Amniotic epithelial cell (primary cell): ENCODE measurements at places on chromosomes 11 and 22.

DNA sequence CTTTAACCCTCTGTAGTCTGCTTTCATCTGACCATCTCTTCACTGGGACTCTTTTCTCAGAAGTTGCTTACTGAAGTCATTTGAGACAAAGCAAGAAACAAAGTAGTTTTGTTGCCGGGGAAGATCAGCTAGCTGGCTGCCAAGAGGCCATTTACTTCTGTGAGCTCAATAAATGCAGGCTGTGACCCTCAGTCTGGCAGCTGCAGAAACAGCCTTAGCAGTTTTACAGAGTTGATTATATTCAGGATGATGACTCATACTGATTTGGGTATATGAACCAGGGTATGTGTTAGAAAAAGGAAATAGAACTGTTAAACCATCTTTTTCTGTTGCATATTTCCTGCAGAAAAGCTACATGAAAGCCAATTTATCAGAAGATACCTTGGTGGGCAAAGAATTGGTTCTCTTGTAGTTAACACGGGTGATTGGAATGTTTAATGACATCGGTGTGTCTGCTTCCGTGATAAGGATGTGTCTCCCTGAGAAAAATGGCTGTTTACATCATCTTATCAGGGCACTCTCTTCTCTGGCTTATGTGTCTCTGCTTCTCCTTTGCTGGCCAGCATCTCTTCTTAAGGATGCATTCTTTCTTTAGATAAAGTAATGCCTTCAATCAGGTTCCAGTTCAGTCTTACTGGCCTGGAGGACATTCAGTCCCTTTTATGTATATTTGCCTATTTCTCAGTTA, 18.5 kb downstream of the FIBIN start:
- DNase-seq, result peak; percentile 45

DNA sequence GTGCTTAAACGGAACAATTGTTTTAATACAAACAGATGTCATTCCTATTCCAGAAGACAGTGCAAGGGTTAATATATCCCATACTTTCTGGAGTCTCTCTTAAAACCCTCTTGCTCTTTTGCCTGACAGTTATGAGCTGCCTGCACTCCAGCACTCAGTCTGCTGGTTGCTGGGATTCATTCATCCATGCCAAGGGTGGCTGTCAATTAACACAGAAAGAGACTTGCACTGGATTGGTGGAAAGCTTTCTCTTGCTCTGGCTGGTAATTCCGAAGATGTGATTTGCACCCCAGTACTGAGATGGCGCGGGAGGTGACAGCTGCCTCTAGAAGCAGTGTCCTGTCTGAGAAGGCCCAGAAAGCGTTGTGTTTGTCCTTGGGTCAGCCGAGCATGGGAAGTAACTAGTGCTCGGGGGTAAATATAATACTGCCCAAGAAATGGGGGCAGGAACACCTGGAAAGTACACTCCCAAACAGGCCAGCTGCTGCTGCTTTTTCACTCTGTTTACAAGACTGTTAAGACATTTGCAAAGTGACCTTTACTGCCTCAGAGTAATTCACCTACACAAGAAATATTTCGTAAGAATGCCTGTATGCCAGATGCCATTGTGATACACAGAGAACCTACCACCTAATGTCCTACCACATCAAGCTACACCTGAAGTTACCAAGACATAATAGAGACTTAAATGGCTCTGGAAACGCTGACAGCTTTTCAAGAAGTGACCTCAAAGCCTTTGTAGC, 20.5 kb downstream of the SCUBE2 start:
- DNase-seq, result no peak

- no peak for DNase-seq
Measured at GRCh38 chr22:20748082-20748481, 25.8 kb upstream of the SERPIND1 start.

DNA sequence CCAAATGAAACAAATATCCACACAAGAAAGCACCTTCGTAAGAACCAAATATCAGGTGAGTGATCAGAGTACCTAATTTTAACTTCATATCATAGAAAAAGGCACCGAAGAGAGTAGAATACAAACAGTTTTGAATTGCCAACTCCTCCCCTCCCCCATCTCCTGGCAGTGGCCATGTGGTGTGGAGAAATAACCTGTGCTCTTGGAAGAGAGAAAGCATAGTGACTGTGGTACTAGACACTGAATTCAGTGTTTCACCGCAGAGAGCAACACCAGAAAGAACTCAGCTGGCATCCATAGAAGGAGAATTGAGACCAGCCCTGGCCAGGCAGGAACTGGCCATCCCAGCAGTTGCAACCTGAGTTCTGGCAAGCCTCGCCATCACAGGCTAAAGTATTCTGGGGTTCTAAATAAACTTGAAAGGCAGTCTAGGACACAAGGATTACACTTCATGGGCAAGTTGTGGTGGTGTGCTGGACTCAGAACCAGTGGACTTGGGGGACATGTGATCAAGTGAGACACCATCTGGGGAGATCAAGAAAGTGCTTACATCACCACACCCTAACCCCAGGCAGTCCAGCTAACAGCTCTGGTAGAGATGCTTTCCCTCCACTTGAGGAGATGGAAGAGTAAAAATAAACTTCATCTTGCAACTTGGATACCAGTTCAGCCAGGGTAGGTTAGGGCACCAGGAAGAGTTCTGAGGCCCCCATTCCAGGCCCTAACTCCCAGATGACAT, 1003.2 kb downstream of the NTM start:
- no peak for DNase-seq

GRCh38 chr11:46521961-46522681, 71.7 kb downstream of the AMBRA1 start:
- peak; percentile 55 for DNase-seq

DNA sequence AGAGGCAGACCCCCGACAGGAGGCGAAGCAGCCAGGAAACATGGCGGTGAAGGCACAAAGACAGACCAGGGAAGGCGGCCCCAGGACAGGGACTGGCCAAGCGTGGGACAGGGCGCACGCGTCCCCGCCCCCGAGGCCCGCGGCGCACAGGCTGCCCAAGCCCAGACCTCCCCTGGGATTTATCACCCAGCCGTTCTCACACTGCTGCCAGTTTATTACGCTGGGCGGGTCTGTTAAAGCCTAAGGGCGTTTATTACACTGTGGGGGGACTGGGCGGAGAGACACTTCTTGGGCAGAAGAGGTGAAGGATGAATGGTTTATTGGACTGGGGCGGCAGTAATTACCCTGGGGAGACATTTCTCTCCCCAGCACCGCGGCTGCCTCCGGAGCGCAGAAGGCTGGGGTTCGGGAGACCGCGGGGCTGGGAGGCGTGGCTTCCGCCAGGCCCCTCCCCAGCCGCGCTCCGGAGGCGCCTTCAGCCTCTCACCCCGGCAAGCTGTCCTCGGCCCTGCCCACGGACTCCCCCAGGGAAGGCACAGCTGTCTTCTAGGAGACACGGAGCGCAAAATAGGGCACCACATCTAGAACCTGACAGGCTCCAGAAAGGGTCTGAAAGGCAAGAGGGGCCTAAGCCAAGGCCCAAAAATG, 47.1 kb downstream of the SLC22A12 start:
- no peak for DNase-seq

GRCh38 chr22:37627545-37627944, 11.9 kb upstream of the SH3BP1 start:
- no peak for DNase-seq

- DNase-seq, result no peak
Measured at GRCh38 chr11:122711831-122712381, 56.4 kb downstream of the UBASH3B start.

DNA sequence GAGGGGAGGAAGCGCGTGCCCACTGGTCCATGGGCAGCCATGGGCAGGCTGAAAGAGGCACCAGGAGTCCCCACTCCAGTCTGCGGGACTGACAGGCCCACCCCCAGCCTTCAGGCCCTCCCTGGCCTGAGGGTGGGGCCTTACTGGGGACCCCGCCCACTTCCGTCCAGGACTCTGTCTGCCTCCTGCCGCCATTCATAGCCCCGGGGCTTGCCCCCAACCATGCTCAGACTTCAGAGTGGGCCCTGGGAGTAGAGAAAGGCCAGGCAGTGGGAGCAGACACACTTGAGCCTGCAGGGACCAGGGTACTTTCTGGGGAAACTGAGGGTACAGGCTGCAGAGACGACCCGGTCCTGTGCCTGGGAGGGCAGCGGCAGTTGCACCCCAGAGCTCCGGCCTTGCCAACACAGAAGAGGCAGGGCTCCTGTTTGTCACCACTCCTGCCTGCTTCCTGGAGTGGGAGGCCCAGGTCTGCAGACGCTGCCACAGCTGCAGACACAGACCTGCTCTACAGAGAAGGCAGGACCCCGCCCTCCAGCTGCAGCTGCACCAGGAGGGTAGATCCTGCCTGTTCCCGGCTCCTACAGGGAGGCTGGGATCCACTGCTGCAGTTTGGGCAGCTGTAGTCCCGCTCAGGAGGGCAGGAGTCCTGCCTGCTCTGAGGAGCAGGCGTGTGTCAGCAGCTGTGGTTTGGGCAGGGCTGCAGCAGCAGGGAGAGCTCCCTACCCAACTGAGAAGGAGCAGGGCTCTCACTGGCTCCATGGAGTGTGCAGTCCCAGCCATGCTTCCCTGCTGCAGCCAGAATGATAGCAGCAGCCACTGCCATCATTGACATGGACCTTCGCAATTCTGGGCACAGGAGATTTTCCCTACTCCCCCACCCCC, 387.9 kb upstream of the ANO3 start:
- no peak for DNase-seq

- no peak for DNase-seq
Measured at GRCh38 chr11:58652726-58653280, 30.3 kb downstream of the CNTF start.

- peak; percentile 94 for DNase-seq
Measured at GRCh38 chr11:122197066-122197987, 81.3 kb upstream of the BLID start.

DNA sequence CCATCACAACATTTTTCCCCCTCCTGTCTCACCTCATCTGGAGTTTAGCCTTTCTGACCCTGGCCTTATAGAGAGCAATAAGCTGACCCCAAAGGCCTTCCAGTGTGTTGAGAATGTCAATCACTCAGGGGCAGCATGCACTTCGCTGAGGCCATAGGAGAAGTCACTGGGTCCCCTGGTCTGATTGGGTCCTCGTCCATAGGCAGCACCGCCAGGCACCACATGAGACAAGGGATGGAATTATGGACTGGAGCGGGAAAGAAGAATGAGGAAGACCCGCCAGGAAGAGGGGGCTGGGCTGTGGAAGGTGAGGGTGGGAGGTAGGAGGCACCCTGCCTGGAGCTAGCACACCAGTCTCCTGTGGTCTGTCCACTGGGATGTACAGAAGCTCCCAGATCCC, 72.9 kb downstream of the DSCAML1 start:
- DNase-seq, result no peak

DNA sequence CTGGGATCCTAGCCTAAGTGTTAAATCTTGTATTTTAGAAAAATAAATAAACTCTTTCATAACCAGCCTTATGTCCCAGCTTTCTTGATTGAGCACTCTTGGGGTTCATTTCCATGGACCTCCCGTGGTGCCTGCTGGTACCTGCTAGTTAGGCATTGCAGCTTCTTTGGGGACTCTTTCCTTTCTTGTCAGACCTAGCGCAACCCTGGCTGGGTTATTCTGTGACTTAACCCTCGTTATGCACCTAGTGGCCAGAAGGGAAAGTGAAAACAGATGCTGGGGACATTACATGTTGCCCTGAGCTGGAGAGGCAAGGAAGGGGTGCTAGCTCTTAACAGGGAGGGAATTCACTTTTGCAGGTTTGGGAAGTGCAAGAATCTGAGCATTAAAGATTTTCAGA, 46.8 kb downstream of the APIP start:
- DNase-seq, result no peak

DNA sequence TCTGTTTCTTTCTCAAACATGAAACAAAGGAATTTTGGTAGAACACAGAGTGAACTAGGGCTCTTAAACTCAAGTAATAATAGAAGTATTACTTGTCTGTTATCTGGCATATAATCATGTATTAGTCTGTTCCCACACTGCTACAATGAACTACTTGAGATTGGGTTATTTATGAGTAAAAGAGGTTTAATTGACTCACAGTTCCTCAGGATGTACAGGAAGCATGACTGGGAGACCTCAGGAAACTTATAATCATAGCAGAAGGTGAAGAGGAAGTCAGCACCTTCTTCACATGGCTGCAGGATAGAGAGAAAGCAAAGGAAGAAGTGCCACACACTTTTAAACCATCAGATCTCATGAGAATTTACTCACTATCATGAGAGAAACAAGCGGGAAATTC, 273.4 kb downstream of the ETS1 start:
- no peak for DNase-seq

DNA sequence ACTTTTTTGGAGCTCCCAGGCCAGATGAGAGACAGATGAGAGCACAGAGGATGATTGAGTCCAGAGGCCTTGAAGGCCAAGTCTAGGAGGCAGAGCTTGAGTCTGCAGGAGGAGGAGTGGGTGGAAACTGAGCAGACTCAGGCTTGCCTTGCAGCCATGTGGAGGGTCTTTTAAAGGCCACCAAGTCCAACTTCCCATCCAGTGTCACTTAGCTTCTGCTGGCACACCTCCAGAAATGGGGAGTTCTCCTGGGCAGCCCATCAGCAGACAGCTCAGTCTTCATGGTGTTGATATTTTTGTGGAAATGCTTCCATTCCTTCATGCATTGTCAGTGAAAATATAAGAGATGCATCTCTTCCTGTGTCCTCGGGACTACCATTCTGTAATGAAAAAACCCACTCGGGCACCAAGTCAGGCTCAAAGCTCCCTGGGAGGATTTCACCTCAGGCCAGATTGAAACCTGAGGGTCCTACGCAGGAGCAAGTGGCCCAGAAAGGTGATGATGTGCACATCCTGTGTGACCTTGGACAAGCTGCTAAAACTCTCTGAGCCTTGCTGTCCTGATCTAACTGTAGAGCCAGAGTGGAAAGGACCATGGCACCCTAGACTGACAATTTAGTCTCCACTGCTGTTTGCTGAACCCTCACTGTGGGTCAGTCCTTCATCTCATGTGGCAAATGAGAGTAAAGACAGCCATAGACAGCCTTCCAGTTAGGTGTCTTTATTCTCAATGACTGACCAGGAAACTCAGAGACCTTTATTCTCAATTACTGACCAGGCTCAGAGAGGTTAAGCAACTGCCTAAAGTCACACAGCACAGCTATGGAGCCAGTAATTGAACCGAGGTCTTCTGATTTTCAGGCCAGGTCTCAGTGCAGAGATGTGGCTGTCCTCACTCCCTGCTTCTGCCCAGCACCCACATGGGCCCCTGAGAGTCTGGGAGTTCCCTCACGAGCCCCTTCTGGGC, 2.9 kb upstream of the LRRC32 start:
- DNase-seq, result no peak

- no peak for DNase-seq
Measured at GRCh38 chr11:134233729-134234179, 9.3 kb downstream of the VPS26B start.

DNA sequence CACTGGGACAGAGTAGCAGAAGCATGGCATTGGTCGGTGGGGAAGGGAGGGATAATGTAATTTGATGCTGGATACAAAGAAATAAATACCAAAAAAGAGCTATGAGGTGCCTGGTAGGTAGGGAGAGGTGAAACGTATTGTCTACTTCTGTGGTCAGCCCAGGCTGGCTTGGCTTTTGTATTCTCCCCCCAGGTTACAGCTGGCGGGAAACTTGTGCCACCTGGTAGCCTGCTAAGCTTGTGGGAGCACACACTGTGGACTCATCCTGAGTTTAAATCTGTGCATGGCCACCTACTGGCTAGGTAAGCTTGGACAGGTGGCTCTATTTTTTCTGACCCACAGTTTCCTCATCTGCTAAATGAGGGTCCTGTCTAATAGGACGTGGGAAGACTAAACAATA, 165.2 kb upstream of the E2F8 start:
- DNase-seq, result no peak
